ENCODE measurements at places on chromosomes 4 and X. TPM values are rescaled to one million over a fixed set of nuclear protein-coding genes. Genes with fewer than 3 reads are reported as not detected.

INTS12 gene
- total RNA-seq = 19.1 TPM

SLC6A14 gene
- total RNA-seq = 0.27 TPM

ZXDA gene
- 0.16 TPM for total RNA-seq

ADH1B gene
- total RNA-seq = not detected

BCOR gene
- 49.7 TPM for total RNA-seq

WAS gene
- total RNA-seq = 1.5 TPM

MAGEA9 gene
- total RNA-seq = not detected

FGD1 gene
- 39.9 TPM for total RNA-seq

MCF2 gene
- total RNA-seq = 0.11 TPM

HUWE1 gene
- total RNA-seq = 277 TPM

F8A1 gene
- total RNA-seq = 14.7 TPM

SPANXC gene
- not detected for total RNA-seq

OPN1MW2 gene
- not detected for total RNA-seq

TMPRSS11D gene
- not detected for total RNA-seq

CLTRN gene
- total RNA-seq = 1.2 TPM

UGT2B17 gene
- not detected for total RNA-seq

OSTC gene
- total RNA-seq = 162 TPM

TEX13C gene
- not detected for total RNA-seq

PPEF1 gene
- total RNA-seq = 0.78 TPM

SOWAHD gene
- total RNA-seq = not detected

NDUFC1 gene
- 35.2 TPM for total RNA-seq

CSN1S1 gene
- not detected for total RNA-seq

OTUD6A gene
- not detected for total RNA-seq

All from mesothelial cell of epicardium (in vitro differentiated cells).